ELF-1 (cell line): ENCODE measurements at places on chromosomes 6 and 20.

- no peak for DNase-seq
Measured at GRCh38 chr20:18719426-18719825, 94.2 kb upstream of the SCP2D1 start.

DNA sequence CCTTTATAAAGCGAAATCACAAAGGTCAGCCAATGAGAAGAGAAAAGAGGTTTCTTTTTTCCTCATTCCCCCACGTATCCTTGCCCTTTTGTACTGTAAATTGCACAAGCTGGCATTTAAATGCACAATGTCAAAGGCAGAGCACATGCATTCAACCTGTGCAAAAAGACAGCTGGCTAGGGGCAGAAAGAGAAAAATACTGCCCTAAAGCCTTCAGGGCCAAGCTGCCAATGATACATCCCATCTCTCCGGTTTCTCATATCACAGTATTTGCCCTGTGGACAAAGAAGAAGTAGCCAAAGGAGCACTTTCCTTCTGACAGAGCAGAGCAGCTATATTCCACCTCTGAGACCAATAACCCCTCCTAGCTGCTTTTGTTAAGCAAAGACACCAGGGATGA is 219.2 kb downstream of the TRDN start:
- DNase-seq = no peak

DNA sequence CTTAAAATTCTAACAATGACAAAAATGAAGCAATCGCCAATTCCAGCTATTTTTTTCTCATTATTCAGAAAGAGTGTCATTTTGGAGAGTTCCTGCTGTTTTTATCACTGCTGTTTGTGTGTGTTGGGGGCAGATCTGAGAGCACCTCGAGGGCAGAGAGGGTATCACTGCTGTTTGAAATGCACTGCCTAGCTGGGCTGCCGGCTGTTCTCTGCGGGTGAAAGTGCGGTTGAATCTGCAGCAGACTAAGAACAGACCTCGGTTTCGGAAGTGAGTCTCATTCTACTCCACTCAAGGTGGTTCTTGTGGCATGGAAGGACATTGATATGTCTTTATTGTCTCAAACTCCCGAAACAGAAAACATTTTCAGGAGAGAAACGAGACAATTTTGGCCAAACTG is 18.3 kb downstream of the INSM1 start:
- no peak for DNase-seq

- no peak for DNase-seq
Measured at GRCh38 chr6:119176445-119176844, 98.0 kb upstream of the FAM184A start.

DNA sequence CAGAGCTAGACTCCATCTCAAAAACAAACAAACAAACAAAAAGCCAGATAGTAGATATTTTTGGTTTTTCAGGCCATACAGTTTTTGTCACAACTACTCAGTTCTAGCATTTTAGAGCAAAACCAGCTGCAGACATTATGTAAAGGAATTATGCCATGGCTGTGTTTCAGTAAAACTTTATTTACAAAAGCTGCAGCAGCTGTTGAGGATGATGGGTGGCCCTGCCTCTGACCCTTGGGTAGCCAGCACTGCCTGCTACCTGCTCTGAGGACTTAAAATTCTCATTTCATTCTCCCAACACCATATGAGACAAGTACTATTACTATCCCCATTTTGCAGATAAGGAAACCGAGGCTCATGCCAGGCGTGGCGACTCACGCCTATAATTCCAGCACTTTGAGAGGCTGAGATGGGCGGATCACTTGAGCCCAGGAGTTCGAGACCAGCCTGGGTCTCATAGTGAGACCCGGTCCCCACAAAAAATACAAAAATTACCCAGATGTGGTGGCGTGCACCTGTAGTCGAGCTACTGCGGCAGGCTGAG is 56.3 kb downstream of the RIPOR3 start:
- DNase-seq = no peak

DNA sequence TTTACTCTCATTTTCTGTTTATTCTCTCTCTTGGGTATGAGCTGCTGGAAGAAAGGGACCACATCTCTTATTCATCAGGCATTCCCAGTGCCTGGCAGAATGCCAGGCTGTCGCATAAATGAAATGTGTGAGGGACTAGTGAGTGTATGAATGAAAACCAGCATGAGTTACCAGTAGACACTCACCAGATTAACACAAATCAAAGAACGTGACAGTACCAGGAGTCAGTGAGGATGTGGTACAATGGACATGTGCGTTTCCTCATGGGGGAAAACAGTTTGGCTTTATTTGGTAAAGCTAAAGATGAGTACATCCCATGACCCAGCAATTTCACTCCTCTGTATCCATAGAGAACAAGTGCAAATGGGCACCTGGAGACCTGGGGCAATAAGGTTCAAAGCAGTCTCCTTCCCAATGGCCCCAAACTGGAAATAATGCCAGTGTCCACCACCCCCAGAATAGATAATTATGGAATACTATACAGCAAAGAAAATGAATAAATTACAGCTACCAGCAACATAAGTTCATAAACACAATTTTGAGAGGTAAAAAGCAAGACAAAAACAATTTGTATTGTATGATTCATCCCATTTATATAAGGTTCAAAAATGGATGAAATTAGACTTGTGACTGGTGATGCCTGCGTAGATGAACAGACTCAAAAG is 93.3 kb downstream of the CDH22 start:
- DNase-seq = no peak

GRCh38 chr6:30042914-30043313 is 18.2 kb upstream of the POLR1H start:
- DNase-seq = no peak

- peak; percentile 69 for DNase-seq
Measured at GRCh38 chr20:36632487-36633284, 13.3 kb downstream of the SLA2 start.

- peak; percentile 25 for DNase-seq
Measured at GRCh38 chr6:6851059-6851948, 256.5 kb upstream of the RREB1 start.

- no peak for DNase-seq
Measured at GRCh38 chr6:29705389-29706231, 17.6 kb upstream of the HLA-F start.

- DNase-seq = no peak
Measured at GRCh38 chr20:24842918-24843715, 106.0 kb upstream of the CST7 start.

- DNase-seq = no peak
Measured at GRCh38 chr6:18976091-18976490, 588.9 kb downstream of the RNF144B start.

DNA sequence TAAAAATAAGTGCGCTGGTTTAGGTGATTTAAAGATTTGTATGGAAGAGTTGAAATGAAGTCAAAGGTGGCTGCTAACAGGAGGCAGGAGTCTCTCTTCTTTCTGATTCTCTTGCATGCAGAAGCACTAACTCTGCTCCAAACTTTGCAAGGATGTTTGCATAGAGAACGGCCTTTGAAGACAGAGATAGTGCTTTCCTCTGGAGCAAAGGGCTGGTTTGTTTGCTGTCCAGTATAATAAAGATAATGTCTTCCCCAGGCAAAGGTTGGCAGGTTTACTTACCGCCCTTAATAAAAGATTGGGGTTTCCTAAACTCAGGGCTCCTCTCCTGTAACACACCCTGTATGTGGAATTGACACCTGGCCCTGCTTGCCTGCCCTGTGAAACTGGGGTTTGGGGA is 210.6 kb upstream of the RREB1 start:
- no peak for DNase-seq

DNA sequence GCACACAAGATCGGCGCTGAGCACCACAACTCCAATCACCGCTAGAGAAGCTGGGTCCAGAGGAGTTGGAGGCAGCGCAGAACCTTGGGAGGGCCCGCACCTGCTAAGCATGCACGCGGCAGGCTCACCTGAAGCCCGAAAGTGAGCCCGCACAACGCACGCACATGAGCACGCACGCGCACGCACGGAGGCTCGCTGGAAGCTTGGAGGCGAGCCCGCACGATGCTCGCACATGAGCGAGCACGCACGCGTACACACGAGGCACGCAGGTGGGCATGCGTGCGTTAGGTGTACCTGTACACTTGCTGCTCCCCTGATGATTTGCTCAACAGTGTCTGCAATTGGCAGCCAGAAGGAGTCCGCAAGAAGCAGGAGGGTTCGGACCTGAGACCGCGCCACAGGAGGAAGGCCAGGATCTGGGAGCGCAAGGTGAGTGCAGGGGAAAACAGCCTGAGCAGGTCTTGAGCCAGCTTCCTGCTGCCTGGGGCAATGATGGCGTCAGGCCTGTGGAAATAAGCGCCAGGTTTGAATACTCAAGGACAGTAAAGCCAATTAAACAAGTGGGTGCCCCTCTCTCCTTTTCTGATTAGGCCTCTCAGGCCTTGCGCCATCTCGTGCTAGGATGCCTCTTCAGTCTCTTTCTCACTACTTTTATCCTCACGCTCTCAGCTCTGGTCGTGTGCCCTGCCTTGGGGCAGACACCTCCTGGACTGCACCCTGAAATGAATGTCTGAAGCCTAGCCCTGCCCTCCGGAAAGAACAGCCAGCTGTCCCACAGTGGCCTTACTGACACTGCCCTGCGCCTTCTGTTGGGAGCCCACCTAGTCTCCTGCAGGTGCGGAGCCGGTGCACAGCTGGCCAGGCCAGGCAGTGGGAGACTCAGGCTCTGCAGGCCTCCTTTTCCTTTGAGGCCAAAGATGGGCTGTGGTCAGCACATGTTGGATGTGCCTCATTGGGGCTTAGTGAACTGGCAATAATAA is 340.4 kb downstream of the CDC5L start:
- peak; percentile 54 for DNase-seq

DNA sequence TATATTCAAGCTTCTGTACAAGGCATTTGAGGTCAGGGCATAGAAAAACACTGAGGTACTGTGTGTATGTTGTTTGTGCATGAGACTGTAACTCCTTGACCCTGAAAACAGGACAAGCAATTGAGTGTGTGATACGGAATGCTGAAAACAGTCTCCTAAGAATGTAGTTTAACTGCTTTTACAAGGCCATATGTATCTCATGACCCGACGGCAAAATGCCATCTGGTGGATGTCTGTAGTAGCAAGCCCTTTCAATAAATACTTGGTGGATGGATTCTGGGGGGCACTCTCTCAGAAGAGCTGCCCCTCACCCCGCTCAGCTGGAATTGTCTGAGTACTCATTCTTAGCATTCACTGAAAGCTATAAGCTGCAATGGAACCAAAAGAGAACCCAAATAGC is 69.3 kb upstream of the EYS start:
- peak; percentile 3 for DNase-seq

DNA sequence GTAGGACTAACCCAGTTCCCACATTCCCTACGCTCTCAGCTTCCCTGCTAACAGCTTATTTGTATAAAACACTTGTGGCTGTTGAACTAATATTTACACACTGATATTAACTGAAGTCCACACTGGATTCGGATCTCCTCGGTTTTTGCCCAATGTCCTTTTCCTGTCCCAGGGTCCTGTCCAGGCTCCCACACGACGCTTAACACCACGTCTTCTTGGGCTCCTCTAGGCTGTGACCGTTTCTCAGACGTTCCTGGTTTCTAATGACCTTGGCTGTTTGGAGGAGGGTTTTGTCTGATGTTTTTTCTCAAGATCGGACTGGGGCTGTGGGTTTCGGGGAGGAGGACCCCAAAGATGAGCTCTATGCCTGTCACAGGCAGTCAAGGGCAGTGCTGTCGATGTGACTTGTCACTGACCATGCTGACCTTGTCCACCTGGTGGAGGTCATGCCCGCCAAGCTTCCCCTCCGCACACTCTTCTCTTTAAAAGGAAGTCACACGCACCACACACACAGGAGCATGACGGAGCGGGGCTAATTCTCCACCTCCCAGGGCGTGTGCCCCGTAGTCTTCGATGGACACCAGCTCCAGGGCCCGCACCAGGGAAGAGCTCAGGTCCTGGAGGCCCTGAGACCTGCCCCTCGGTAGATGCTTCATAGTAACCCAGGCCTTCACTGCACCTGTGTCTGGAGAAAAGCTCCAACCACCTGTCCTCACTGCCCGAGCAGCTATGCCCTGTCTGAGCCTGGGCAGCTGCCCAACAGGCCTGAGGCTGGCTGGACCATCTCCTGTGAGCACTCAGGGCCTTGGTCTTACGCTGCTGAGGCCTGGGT is 72.0 kb downstream of the TTLL2 start:
- no peak for DNase-seq

- peak; percentile 20 for DNase-seq
Measured at GRCh38 chr20:59933296-59933848, at the start of gene SYCP2. Gene SYCP2, minus strand, starts transcription at chr20:59933637. Its CDS starts 11,224 bp downstream, at chr20:59922413.

DNA sequence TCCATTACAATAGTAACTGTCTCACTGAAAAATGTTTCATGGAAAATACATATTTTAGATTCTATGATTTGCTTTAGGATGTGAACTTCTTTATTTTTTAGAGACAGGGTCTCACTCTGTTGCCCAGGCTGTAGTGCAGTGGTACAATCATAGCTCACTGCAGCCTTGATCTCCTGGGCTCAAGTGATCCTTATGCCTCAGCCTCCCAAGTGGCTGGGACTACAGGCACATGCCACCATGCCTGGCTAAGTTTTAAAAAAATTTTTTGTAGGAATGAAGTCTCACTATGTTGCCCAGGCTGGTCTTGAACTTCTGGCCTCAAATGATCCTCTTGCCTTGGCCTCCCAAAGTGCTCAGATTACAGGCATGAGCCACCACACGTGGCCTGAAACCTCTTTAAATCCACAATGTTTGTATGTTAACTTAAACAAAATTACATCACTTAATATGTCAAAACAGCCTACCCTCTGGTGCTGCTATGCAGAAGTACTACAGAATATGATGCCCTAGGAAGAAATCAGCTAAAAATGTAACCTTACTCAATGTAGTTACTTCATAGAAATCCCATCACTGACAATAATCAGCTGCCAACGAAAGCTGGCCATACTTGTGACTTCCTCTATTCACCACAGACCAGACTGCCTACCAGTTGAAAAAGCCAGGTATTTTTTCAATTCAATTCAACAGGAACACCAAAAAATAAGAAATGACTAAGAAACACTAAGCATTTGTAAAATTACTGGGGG is 17.6 kb downstream of the EEF1A1 start:
- no peak for DNase-seq

- DNase-seq = peak; percentile 21
Measured at GRCh38 chr6:37354526-37355384, 972 bp downstream of the RNF8 start.

DNA sequence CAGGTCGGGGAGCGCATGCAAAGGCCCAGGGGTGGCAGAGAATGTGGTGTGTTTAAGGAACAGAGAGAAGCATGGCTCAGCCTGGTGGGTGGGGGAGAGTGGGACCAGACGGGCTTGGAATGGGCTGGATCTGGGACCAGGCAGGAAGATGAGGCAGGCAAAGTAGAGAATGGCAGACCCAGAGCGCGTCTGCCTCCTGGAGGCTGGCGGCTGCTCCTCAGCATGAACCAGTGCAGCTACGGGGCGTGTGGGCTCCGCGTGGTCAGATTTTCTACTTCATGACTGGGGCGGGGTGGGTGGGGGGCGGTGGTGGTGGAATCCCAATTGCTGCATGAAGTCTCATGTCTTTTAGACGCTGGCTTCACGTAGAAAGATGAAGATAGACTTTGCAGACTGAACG is 135.6 kb downstream of the TFAP2C start:
- DNase-seq = peak; percentile 33

DNA sequence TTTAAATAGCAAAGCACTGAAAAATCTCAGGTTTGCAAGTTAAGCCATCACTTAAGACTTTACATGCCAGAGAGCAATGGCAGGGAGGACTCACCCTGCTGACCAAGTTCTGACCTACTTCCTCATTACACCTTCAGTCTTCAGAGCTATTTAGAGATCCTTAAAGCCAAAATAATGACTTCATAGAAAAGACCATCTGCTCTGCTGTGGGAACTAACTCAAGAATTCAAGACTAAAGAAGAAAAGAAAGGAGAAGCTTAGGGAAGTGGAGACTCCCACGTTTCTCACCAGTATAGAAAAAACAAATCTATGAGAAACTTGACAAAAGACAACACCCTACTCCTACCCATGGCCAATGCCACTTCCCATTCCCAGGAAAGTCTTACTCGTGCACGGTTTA is 28.6 kb downstream of the XPO5 start:
- DNase-seq = no peak

- DNase-seq = no peak
Measured at GRCh38 chr20:38776363-38776762, 28.1 kb downstream of the ACTR5 start.
